ENCODE measurements at places on chromosomes 11 and 22. TPM values are rescaled to one million over a fixed set of nuclear protein-coding genes. Genes with fewer than 3 reads are reported as not detected.

GRCh38 chr11:26909515-26909914 lies 84.4 kb upstream of the FIBIN start:
- DNase-seq = no peak

DNA sequence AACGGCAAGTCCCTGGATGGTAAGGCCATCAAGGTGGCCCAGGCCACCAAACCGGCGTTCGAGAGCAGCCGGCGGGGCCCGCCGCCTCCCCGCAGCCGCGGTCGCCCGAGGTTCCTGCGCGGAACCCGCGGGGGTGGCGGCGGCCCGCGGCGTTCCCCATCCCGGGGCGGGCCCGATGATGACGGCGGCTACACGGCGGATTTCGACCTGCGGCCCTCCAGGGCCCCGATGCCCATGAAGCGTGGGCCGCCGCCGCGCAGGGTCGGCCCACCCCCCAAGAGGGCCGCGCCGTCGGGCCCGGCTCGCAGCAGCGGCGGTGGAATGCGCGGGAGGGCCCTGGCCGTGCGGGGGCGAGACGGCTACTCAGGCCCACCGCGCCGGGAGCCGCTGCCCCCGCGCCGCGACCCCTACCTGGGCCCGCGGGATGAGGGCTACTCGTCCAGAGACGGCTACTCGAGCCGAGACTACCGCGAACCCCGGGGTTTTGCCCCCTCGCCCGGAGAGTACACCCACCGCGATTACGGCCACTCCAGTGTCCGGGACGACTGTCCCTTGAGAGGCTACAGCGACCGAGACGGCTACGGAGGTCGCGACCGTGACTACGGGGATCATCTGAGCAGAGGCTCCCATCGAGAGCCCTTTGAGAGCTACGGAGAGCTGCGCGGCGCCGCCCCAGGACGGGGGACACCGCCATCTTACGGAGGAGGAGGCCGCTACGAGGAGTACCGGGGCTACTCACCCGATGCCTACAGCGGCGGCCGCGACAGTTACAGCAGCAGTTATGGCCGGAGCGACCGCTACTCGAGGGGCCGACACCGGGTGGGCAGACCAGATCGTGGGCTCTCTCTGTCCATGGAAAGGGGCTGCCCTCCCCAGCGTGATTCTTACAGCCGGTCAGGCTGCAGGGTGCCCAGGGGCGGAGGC lies 792 bp downstream of the RBMXL2 start:
- no peak for DNase-seq

DNA sequence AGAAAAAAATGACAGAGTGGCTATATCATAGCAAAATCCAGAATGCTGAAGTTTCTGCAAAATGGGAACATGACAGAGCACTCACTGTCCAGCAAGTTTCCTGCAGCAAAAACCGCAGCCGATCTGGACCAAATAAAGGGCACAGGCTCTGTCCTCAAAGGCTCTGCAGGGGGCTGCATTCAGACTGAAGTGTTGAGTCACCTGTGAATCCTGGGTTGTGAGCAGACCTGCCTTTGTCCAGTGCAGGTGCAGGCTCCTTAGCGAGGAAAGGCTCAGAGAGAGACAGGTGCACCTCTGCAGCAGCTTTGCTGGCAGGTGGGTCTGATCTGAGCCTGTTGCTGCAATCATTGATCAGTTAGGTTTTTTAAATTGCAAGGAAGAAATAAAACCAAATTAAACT lies 29.3 kb upstream of the NFAM1 start:
- DNase-seq = no peak

GRCh38 chr11:122201106-122201505 lies 85.1 kb upstream of the BLID start:
- DNase-seq = no peak

DNA sequence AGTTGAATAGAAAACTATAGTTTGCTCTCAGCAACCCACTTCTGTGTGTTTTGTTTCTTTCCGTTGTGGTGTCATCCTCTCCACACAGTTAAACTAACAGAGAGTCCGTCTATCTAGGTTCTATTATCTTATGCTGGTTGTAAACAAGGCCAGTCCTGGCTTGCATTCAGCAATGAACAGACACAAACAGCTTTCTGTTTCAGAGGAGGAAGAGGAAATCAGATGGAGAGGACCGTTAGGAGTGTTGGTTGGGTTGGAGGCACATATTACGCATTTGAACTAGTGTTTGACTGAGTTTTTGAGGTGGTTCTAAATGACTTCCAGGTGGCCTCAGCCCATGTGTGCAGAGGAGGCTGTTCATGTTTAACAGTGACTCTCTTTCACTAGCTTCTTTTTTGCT lies 129.5 kb upstream of the SORL1-AS1 start:
- DNase-seq = peak; percentile 14

OR51B2 gene
- not detected for total RNA-seq

DNA sequence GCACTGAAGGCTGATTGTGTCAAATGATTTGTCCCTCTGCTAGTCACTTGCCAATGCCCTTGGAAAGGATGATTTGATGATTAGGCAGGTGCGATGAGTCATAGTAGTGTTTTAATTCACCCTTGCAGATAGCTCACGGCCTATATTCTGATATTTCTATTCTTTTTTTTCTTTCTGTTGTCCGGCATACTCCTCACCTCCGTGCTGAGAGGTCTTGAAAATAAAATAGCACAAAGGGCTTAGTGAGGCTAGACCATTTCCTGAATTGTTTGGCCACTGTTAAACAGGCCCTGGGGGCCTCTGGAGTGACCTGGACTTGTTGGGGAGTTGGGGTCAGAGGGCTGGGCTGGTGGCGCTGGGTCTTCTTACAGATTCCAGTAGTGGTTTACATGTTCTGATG lies 99.8 kb downstream of the ZBTB16 start:
- no peak for DNase-seq

OR5A1 gene
- not detected for total RNA-seq

Data from activated CD8-positive, alpha-beta T cell treated with anti-CD3 and anti-CD28 coated beads for 36 hours (primary cell).